Upper lobe of right lung (tissue), 1 donor: ENCODE measurements at places on chromosomes 3 and 15.
A peak's percentile ranks its signal among the peaks of the same experiment; 100 is the strongest.

- peak; percentile 91 for DNase-seq
These were observed at the start of gene CMTM7 for GRCh38 chr3:32391643-32392535. TSS of gene CMTM7 (plus strand) at chr3:32391853. CDS start at chr3:32391907, 54 bp downstream.

GRCh38 chr3:100740207-100740606, 30.9 kb downstream of the TFG start:
- DNase-seq, result no peak

DNA sequence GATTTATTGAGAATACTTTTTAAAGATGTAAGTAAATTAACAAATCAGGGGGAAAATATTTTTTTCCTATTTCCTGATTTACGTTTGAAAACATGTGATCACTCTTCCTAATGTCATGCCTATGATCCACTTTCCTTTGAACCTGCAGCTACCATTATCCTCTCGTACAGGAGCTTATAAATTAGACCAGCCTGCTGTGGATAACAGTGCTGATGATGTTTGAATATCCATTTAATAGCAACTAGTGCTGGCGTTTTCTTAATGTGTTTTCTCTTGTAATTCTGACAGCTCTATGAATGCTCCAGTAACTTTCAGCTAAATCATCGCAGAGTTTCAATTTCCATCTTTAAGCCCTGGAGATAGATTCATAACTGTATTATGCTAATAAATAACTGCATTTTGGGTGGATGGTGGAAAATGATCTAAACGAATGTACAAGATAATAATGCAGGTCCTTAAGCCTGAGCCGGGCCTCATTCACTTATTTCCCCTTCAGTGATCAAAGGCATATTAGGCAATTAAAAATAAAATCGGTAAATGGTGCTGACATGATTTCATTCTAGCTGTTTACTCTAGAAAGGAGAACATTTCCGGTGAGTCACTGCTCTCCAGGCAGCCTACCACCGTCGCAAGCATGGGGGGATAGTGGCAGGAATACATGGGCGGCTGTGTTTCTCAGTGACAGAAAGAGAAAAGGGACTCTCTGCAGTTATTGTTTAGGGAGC, 58.5 kb upstream of the SLC24A5 start:
- no peak for DNase-seq

DNA sequence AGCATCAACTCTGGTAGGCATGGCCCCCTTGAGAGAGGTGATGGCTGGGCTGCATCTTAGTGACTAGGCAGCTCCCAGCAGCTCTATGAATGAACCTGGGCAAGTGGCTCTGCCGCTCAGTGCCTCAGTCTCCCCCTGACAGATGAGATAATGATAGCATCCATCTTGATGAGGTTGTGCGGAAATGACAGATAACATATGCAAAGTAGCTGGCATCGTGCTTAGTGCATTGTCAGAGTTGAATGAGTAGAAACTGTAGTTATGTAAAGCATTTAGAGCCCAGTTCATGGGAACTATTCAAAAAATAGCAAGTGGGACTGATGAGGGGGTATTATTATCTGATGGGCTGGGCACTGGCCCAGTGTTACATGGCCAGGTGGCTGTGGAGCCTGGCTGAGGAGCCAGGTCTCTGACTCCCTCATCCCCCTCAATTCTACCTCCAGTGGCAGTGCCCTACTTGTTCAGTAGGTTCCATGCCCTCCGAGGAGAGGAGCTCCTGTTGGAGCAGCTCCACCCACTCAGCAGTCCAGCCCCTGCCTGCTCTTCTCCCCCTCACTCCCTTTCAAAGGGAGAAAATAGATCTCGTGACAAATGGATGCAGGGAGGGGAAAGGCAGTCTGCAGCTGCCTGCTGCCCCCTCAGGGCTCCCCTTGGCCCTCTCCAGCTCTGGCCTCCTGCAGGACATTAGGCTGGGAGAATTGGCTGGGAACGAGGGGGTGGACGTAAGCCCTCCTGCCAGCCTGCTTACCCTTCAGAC, 6.6 kb downstream of the PRKCD start:
- DNase-seq, result no peak

DNA sequence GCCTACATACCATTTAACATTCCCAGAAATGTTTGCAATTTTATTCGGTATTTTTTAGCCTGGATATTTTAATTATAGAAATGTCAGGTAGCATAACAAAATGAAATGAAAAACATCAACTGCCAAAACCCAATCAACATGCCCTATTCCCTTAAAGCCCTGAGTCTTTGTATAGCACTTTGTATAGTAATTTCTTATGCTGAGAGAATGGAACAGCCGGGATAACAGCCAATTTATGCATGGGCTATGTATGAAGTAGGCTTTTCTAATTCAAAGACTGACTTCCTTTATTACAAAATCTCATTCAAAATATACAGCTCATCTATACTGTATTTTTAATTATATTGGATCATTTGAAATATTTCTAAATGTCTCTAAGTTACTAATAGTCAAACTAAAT, 513.0 kb upstream of the NAALADL2 start:
- DNase-seq, result no peak

DNA sequence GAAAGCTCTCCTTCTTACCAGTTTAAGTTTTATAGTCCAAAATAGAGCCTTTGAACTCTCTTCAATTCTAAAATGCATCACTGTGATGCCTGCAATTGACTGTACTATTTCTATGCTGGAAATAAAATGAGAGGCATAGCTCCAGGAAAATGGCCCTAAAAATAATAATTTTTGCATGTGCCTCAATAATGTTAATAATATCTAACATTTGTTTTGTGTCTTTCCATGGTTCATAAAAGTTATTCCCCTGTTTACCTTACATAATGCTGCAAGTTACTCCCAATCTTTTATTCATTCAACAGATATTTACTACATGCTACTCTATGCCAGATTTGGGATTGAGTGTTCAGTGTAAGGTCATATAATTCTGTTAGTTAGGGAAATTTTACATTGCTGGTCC, 574.0 kb downstream of the RBMS3 start:
- no peak for DNase-seq

- DNase-seq, result no peak
These were observed 3.0 kb downstream of the RPL32 start for GRCh38 chr3:12838179-12838965.

- DNase-seq, result no peak
These were observed 28.8 kb downstream of the CTSH start for GRCh38 chr15:78916088-78916487.
